ENCODE measurements at places on chromosomes 16 and 17. TPM values are rescaled to one million over a fixed set of nuclear protein-coding genes. Genes with fewer than 3 reads are reported as not detected.

UTS2R gene
- not detected for total RNA-seq

TMEM92 gene
- 1.4 TPM for total RNA-seq

KCNJ16 gene
- not detected for total RNA-seq

ZNF597 gene
- 4.4 TPM for total RNA-seq

SHBG gene
- total RNA-seq, result not detected

CHST5 gene
- total RNA-seq, result 0.87 TPM

CDH15 gene
- 0.20 TPM for total RNA-seq

CCL7 gene
- not detected for total RNA-seq

Data from NCI-H460 (cell line).